ENCODE measurements at places on chromosomes 12 and 14.

GRCh38 chr12:26247873-26248272 lies 52.5 kb downstream of the SSPN start:
- DNase-seq = no peak

- no peak for DNase-seq
Observed at GRCh38 chr14:50964683-50965390, 20.6 kb upstream of the PYGL start.

GRCh38 chr12:34215213-34215892 lies 193.1 kb downstream of the ALG10 start:
- no peak for DNase-seq

GRCh38 chr14:21168055-21168454 lies 12.2 kb upstream of the OR5AU1 start:
- DNase-seq = no peak

- no peak for DNase-seq
Observed at GRCh38 chr12:72011374-72011773, 72.7 kb downstream of the TPH2 start.

DNA sequence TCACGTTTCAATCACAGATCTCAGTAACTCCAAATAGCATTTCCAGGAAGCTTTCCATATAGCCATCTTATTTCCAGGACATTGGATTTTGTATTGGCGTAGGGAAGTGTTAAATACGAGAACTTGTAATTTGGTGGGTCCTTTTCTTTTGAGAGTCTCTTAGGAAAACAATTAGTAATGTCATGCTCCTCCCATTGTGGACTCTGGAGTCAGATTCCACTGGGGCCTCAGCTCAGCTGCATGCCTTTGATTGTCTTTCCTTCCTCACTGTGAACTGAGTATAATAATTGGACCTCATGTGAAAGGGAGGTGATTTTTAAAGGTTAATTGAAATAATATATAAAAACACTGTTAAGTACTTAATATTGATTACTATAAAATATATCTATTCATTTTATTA lies 462.6 kb downstream of the NPAS3 start:
- DNase-seq = no peak

DNA sequence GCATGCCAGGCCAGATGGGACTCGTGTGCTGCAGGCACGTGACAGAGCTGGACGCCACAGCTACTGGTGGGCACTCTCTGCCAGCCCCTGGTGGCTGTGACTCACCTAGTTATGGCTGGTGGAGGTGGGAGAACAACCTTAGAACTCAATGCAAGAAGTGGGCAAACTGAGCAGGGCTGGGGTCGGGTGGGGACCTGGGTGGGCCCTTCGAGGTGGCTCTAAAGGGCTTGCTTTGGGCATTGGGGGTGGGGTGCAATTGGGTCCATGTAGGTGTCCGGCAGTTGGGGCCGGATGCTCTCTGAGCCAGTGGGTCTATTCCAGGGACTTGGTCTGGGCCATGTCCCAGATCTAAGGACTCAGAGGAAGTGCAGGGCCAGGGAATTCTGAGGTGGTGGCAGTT lies 5.1 kb upstream of the SERPINA12 start:
- DNase-seq = no peak

- DNase-seq = no peak
Observed at GRCh38 chr12:1108276-1108675, 117.3 kb downstream of the ERC1 start.

GRCh38 chr14:94397289-94398181 lies 9.1 kb upstream of the SERPINA1 start:
- DNase-seq = no peak

DNA sequence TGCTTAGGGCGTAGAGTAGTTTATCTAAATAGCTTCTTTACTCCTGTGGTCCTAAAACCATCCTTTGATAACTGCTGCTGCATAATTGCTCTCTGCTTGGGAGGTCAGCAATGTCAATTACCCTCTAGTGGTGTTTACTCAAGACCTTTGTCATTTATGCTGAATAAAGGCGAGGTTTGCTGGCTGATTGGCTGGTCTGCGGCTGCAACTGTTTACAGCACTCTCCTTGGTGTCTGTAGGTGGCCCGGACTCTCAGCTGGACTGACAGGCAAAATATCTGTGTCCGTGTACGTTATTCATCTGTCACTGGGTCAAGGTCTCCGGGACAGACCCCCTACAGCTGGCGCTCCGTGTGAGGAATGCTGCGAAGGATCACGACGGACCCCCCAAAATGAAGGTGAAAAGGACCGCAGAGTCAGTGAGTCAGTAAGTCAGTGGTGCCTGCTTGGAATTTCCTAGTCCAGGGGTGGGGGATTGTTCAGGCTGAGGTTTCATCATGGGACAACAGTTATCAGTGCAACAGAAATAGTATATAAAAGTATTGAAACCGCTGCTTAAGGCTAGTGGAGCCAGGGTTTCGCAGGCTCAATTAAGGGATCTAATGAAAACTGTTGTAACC lies 253.3 kb upstream of the DIO2 start:
- DNase-seq = no peak

GRCh38 chr12:111925171-111925570 lies 83.1 kb downstream of the MAPKAPK5 start:
- DNase-seq = no peak

GRCh38 chr14:52790756-52791222 lies 618 bp downstream of the GNPNAT1 start:
- DNase-seq = no peak

DNA sequence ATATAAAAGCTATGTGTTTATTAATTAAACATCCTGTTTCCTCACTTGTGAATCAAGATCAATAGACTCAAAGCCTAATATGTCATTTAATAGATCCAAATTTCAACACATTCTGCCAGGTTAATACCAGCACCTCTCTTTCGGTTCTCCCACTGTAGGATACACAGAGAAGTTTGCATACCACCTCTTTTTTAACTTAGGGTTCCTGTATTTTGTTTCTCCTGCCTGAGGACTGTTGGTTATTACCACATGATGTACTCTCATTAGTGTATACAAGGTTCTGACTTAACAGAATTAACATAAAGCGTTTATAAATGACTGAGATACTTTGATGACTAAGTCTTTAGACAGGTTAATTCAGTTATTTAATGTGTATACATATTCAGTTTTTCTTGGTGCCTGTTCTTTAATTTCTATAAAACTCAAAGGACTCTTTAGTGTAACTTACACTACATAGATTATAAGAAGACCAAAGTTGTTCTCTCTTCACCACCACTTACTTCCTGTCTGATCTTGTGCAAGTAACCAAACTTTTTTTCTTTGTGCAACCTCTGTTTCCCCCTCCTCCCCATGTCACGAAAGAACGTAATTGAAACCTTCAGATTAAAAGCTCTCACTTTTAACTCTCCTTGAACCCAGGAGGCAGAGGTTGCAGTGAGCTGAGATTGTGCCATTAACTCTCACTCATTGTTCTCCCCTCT lies 89.8 kb upstream of the DNM1L start:
- no peak for DNase-seq

GRCh38 chr12:97681612-97682504 lies 219.3 kb downstream of the RMST start:
- DNase-seq = no peak

GRCh38 chr14:92755495-92755894 lies 7.1 kb upstream of the LGMN start:
- DNase-seq = no peak

DNA sequence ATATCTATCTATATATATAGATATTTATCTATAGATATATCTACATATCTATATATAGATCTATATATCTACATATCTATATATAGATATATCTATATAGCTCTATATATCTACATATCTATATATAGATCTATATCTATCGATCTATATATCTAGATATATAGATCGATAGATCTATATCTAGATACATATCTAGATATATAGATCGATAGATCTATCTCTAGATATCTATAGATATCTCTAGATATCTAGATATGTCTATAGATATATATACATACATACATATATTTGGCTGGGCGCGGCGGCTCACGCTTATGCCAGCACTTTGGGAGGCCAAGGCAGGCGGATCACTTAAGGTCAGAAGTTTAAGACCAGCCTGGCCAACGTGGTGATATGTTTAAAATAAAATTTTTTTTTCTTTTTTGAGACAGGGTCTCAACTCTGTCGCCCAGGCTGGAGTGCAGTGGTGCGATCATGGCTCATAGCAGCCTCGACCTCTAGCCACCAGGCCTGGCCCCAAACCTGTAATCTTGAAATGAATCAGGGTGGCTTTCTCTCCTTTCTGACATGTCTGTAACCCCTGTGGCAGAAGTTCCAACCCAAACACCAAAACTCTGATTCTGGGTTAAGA lies 18.1 kb downstream of the ARPC3 start:
- no peak for DNase-seq

DNA sequence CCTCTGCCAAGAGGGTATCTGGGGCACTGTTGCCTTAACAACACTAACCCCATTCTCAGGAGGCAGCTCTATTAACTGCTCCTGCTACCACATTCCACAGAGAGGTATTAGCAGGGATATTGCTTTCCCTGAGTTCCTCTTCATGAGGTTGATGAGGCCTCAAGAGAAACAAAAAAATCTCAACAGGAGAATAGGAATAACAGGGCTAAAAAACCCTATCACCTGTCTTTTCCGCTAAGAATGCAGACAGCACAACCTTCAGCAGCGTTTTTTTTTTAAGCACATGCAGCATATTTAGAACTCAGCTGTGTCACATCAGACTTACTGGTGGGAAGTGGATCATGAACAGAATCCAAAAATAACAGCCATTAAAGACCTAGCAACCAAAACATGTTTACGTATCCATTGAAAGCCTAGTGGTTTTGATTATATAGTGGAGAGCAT lies 29.2 kb downstream of the ATF7 start:
- no peak for DNase-seq

GRCh38 chr12:46259071-46259470 lies 9.8 kb downstream of the SLC38A1 start:
- DNase-seq = no peak

DNA sequence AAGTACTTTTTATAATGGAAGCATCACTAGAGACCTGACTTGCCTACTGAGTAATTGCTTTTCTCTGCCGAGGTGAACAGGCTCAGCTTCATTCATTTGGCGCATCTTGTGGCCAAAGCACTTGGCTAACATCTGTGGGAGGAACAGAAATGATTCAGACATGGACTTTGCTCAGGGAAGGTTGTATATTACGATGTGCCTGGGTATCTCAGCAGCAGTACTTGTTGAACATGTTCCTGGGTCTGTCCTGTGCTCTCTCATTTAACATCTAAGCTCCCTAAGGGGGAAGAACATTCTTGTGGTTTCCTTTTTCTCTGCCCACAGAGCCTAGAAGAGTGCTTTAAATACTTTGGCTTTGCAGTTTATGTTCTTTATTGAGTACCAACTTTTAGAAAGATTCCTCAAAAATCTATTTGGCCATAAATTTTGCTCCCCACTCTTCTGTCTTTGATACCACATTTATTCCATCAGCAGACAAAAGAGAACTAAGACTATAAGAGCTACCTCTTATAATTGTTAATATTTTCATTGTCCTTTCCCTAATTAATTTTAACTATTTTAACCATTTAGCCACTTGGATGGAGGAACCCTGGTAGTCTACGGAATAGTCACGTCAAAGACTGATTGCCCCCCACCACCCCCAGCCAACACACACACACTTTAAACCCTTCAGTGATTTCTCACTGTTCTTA lies 101.2 kb upstream of the EGLN3 start:
- DNase-seq = no peak

- DNase-seq = no peak
Observed at GRCh38 chr12:116539905-116540482, 19.2 kb upstream of the MAP1LC3B2 start.

GRCh38 chr12:30006021-30006420 lies 222.3 kb upstream of the TMTC1 start:
- no peak for DNase-seq

DNA sequence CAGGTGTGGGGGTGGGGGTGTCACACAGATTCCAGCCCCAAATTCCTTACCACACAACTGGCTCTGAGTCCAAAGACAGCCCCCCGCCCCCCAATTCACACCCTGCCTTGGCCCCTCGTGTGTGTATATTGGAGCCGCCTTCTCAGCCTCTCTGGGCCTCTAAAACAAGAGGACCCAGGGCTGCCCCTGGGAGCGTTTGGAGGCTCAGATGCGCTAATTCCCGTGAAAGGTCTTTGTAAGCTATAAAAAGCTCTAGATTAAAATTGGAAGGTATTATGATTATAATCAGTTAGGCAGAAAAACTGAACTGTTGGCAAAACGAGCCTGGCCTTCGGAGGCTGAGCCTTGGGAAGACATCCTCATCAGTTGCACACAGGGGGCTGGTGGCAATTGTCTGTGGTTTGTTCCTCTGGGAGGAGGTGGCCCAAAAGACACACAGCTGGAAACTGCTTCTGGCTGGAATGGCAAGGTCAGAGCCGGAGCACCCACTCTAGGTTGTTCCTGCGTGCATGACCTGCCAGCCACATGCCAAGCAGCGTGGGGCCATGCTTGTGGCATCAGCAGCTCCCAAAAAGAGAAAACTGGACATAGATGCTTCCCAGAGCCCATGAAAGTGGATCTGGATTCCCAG lies 118.5 kb downstream of the PHETA1 start:
- DNase-seq = no peak

DNA sequence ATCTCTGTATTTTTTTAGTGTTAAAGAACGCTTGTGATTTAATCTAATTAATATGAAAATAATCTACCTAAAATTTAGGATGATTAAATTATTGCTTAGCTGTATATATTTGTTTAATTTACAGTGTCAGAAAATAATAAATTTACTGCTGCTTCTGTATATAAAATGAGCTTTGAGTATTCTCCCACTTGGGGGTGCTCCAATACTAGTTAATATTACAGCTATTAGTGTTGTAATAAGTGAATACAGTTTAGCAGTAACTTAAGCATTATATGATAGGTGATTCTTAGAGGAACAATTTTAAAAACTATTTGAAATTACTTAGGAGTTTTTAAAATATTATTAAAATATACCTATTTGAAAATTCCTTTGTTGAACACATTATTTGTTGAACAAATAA lies 62.2 kb downstream of the PAPOLA start:
- no peak for DNase-seq

GRCh38 chr14:98651037-98651436 lies 621.0 kb downstream of the BCL11B start:
- no peak for DNase-seq
